ENCODE measurements at places on chromosomes 4 and X.

- no peak for DNase-seq
Measured at GRCh38 chr4:95675623-95676022, 126.8 kb upstream of the UNC5C start.

- DNase-seq, result no peak
Measured at GRCh38 chrX:130772105-130772775, 130.8 kb downstream of the ENOX2 start.

DNA sequence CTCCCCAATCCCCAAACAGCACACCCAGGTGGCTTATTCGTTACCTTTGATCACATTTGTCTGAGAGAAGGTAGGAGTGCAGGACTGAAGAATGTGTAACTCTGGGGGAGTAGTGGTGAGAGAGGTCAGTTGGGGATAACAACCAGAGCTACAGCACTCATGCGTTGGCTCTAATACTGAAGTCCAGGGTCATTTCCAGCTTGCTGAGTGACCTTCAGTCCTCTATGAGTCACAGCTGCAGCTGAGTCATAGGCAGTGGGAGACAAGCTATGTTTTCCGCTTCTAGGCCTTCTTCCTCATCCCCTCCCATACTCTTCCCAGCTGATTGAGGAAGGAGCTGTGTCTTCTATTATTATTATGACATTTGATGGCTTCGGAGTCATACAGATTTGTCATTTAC lies 31.6 kb upstream of the CT47C1 start:
- peak; percentile 72 for DNase-seq

DNA sequence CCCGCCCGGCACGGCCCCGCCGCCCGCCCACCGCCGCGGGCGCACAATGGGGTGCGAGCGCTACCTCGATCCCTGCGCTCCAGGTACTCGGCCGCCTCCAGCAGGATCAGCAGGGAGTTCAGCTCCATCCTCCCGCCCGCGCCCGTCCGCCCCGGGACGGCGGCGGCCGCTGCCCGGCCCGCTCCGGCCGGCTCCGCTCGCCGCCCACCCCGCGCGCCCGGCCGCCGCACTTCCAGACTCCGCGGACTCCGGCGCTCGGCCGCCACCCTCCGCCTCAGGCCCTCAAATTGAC lies at the start of gene MXD4:
TSS of gene MXD4 (minus strand) at position 257 of the 292 bp plus-strand sequence. CDS start at position 128, 129 bp downstream.
- DNase-seq, result no peak

DNA sequence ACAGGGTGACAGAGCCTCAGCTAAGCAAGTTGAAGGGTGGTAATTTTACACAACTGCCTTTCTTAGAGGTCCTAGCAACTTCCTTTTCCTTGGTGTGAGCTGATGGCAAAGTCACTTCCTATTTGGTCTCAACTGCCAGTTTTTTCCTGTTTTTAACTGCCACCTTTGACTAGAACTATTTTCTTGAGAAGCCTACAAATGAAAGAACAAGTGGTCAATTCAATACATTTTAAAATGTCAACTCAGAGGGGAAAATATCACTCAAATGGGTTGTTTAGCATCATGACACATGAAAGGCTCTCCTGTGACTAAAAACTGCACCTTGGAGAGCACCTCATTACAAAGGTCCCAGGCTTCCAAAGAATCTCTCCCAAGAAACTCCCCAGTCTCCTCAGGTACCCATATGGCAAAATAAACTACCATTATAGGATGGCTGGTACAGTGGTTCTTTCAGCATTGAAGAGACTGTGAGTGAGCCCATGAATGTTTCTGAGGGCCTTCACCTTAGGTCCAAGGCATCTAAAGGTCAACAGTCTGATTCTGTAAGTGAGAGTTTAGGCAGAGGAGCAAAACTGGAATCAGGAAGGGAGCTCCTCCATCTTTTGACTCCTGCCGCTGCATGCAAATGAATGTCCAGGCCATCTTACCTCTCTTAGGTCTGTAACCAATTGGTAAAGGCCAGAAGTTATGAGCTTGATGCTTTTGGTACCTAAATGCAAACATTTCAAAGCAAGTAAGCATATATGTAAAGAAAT lies 5.5 kb upstream of the STK26 start:
- DNase-seq, result no peak

DNA sequence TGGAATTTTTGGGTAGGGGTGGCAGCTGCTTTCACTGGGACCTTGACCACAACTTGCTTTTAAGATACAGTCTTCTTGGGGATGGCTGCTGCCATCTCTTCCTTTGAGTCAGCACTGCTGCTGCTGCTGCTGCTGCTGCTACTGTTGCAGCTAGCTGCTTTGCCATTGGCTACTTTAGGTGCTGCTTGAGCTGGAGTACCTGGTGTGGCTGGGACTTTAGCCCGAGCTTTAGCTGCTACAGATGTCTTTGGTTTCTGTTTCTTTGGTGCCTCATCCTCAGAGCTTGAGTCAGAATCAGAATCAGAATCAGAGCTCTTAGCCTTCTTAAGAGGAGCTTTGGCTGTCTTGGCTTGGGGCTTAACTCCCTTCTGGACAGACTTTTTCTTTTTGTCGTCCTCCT lies 52.2 kb downstream of the FAM9B start:
- no peak for DNase-seq

DNA sequence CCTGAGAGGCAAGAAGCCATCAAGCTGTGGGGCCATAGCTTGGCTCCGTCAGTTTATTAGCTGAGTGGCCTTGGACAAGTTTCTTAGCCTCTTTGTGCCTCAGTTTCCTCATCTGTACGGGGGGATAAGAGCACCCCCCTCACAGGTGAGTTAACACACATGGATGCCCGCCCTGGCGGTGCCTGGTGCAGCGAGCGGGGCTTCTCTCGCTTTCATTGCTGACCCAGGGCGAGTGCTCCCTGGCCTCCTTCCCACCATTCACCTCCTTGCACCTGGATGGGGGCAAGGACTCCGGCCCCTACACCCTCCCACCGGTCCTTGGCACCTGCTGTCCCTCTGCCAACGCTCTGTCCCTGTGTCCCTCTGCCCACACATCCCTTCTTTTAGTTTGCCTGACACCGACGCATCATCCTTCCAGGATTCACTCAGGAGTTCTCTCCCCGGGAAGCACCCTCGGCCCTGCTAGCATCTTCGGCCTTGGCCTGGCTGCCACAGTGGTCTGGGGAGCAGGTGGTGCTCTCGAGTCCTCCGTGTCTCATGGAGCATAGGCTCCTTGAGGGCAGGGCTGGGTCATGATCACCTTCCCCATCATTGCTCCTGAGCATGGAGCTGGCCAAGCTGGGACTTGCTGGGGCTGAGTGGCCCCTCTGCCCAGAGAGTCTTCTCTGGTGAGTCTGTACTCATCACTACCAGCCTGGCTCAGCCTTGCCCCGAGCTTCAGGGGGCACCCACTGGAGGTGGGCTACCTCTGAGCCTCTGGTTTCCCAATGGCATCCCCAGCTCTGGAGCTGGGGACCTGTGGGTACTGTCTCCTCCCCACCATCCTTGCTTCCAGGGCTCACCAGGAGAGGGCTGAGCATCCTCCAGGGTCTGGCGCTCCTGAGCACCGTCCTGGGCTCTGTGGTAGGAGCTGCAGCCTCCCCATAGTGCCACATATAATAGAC lies 53.8 kb upstream of the SORCS2 start:
- no peak for DNase-seq

DNA sequence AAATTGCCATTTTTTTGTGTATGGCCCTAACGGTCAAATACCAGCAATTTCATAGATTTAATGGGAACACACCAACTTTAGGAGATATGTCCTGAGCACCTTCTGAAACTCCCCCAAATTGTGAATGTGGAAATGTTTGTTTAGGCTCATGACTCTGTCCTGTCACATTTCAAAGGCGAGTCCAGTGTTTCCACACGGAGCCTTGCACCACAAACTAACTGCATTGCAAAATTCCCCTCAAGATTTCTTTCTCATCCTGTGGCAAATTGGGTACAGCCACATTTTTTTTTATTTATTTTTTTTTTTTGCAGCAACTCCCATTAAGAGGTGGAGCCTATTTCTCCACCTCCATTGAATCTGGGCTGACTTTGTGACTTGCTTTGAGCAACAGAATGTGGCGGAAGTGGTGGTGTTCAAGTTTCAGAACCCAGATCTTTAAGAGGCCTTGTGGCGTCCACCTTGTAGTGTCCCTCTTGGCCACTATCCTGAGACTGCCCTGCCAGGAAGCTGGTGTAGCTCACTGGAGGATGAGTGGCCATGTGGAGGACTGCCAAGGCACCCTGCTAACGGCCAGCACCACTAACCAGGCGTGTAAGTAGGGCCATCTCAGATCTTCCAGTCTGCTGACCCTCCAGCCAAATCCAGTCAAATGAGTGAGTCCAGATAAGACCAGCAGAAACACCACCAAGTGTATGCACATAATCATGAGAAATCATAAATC lies 172.4 kb upstream of the SCML1 start:
- DNase-seq, result no peak

DNA sequence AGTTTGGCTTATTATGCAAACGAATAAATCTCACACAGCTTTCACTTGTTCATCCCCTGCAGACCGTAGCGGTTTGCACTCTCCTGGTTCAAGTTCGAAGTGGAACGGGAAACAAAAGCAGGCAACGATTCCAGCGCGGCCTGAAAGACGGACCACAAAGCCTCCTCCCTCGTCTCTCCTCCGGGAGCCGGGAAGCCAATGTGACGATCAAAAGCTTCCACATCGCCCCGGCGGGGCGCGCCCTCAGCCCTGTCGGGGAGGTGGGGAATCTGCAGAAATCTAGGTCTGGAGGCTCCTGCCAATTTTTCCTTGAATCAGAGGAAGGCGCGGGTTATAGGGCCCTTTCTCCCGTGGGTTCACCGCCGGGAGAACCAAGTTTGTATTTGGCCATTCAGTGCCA lies 16.9 kb upstream of the ZIC3 start:
- DNase-seq, result no peak

DNA sequence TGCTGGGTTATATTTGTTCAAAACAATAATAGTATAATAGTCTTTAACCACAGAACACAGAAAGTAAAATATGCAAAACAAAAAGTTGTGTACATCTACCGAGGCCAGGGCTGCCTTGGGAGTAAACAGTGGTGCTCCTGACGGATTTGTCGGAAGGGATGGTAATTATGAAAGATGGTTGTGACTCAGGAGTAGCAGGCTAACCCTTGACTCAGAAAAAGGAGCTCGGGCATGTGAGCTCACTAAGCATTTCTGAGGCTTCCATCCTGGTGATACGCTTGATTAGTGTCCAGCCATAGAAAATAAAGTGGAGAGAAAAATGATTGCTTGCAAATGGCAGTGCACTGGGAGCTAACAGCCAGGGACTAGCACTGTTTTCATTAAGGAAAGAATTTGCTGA lies 53.2 kb upstream of the SPANXB1 start:
- no peak for DNase-seq

DNA sequence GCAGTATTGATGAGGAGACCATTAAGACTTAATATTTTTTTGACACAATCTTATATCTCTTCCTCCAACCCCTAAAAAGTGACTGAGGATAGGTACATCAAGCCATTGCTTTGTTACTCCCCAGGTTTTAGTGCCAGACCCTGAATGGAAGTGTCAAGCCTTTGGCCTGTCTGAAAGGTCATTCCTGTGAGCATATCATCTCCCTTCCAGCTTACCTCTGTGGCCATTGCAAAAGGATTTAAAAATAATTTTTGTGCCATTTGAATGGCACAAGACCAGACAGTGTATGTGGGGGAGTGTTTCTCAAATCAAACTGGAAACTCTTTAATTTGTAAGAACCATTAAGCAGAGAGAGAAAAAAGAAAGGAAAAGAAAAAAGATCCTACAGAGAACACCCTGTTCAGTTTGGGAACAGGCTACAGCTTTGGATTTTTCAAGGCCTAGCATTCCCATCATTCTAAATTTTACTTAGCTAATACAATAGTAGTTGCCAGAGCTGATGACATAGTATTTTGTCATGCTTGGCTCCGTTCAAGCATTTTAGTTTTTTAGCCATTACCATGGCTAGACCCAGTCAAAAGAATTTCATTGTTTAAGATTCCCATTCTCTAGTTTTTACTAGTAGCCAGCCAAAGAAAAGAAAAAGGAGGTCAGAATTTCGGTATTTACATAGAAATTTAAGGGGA lies 49.6 kb downstream of the HPF1 start:
- DNase-seq, result no peak

DNA sequence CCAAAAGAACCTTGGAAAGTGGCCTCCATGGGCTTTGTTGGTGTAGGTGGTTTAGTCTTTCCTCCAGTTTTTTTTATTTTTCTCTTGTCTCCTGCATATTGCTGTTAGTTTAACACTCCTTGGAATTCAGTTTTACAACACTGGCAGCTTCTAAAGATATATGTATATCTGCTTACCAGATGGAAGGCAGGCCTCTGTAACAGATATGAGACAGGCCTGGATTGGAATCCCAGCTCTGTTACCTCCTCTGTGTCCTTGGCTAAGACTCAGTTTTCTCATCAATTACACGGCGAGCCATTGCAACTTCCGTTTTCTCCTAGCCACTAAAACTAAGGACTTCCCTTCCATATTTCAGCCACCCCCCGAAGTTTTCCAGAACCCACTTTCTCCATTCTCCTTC lies 133.4 kb upstream of the SMAD1 start:
- DNase-seq, result no peak

- DNase-seq, result no peak
Measured at GRCh38 chr4:167721617-167722486, 370.5 kb upstream of the ANXA10 start.

GRCh38 chr4:184066584-184067300 lies 150.9 kb downstream of the ENPP6 start:
- DNase-seq, result no peak

DNA sequence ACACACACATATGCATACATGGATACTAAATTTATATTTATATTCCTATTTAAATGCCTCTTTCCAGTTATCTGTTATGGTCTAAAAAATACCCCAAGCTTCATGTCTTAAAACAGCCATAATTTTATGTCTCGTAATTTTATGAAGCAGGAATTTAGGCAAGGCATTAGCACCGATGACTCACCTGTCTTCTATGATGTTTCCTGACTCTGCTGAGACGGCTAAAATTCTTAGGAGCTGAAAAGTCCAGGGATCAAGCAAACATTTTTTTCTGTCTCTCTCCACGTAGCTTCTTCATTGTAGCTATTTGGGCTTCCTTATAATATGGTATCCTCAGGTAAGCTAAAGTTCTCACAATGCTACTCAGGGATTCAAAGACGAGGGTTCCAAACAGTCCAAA lies 930.3 kb downstream of the STIM2 start:
- DNase-seq, result no peak

GRCh38 chrX:153434801-153435200 lies 11.1 kb downstream of the TREX2 start:
- no peak for DNase-seq

Data from islet precursor cell (in vitro differentiated cells).